Upper lobe of right lung (tissue), 1 donor: ENCODE measurements at places on chromosomes 5 and 9. TPM values are rescaled to one million over a fixed set of nuclear protein-coding genes. Genes with fewer than 3 reads are reported as not detected.

GRCh38 chr5:41118177-41118576, 47.0 kb upstream of the MROH2B start:
- no peak overlapping the region for H3K27ac ChIP-seq
- DNase-seq = no peak

GRCh38 chr9:9719373-9720112, 893.3 kb downstream of the PTPRD start:
- H3K27me3 ChIP-seq = no peaks in the 10 kb centered on the region
- H3K36me3 ChIP-seq = no peaks in the 10 kb centered on the region
- no peak overlapping the region for H3K4me3 ChIP-seq
- H3K27ac ChIP-seq = no peak overlapping the region
- no peaks in the 10 kb centered on the region for H3K4me1 ChIP-seq

DNA sequence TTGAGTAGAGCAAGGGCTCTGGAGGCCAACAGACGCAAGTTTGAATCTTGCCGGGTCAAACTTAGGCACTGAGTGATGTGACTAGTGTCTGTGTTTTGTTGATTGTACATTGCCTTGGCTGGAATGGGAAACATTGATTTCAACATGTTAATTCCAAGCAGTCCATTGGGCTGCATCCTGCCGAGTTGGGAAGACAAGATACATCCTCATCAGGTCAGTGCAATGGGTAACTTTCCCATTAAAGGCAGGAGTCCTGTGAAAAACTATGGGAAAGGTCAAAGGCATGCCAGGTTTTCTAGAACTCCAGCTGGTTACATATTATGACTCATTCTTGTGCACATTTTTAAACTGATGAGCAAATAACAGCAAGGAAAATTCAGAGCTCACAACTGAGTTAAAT, 126.5 kb upstream of the ABCA1 start:
- H3K27ac ChIP-seq = no peak overlapping the region
- no peaks in the 10 kb centered on the region for H3K27me3 ChIP-seq
- H3K4me3 ChIP-seq = no peak overlapping the region
- peaks cover 5% of the 10 kb centered on the region for H3K4me1 ChIP-seq

GRCh38 chr5:150131978-150132694, 23.5 kb downstream of the PDGFRB start:
- H3K4me3 ChIP-seq = no peak overlapping the region
- H3K27me3 ChIP-seq = no peaks in the 10 kb centered on the region
- no peak for DNase-seq
- peaks cover 16% of the 10 kb centered on the region for H3K36me3 ChIP-seq

- no peaks in the 10 kb centered on the region for H3K4me1 ChIP-seq
- no peak for DNase-seq
- no peak overlapping the region for H3K4me3 ChIP-seq
- no peak overlapping the region for H3K27ac ChIP-seq
Measured at GRCh38 chr5:102691434-102691833, 63.7 kb upstream of the PAM start.

DNA sequence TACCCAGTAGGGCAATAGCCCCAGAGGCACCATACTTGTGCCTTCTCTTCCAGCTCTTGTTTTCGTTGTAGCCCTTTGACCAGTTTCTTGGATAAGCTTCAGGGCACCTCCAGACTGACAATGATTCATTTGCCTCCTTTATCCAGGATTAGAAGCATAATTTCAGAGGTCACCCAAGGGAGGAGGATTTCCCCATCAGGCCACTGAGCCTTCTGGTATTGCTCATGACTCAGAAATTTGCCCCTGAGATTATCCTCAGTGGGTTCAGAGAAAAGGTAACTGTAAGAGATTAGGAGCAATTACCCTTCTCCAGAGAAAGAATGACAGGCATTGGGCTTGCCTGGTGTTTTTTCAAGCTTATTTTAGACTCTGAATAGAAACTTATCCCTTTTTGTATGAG, 147.9 kb downstream of the MSX2 start:
- no peak for DNase-seq
- H3K4me3 ChIP-seq = no peak overlapping the region
- no peaks in the 10 kb centered on the region for H3K36me3 ChIP-seq
- H3K27me3 ChIP-seq = peaks cover 8% of the 10 kb centered on the region
- H3K4me1 ChIP-seq = no peaks in the 10 kb centered on the region

- H3K27me3 ChIP-seq = no peaks in the 10 kb centered on the region
- DNase-seq = no peak
- peaks cover 12% of the 10 kb centered on the region for H3K4me1 ChIP-seq
- H3K36me3 ChIP-seq = no peaks in the 10 kb centered on the region
- H3K27ac ChIP-seq = no peak overlapping the region
Measured at GRCh38 chr9:77708064-77708815, 60.1 kb upstream of the GNA14 start.

DNA sequence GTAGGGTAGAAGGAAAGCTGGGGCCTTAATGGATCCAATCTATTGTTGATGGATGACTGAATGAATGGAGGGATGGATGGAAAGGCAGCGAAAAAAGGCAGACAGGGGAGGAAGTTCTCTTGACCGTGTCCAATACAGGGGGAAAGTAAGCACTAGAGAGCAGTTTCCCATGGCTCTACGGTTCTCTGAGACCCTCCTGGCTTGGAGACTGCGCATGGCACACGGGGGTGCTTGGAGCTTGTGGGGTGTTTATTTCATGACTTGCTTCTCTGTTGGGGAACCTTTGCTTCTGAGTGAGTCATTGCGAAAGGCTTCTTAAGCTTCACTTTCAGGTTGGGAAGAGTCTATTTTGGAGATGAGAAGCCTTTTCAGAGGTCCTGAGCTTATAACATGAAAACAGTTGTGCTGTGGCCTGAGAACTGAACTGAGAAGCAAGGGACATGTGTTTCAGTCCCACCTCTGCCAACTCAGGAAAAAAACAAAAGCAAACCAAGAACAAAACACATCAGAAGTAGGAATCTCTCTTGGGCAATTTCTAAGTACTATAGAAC, 12.8 kb upstream of the TEX48 start:
- H3K4me3 ChIP-seq = no peak overlapping the region
- H3K27ac ChIP-seq = no peak overlapping the region
- H3K36me3 ChIP-seq = no peaks in the 10 kb centered on the region
- DNase-seq = no peak
- no peaks in the 10 kb centered on the region for H3K4me1 ChIP-seq
- no peaks in the 10 kb centered on the region for H3K27me3 ChIP-seq

GRCh38 chr9:69357030-69357775, 32.2 kb downstream of the ENTREP1 start:
- no peak overlapping the region for H3K4me3 ChIP-seq
- no peaks in the 10 kb centered on the region for H3K27me3 ChIP-seq
- H3K4me1 ChIP-seq = no peaks in the 10 kb centered on the region
- no peak overlapping the region for H3K27ac ChIP-seq
- H3K36me3 ChIP-seq = no peaks in the 10 kb centered on the region

DNA sequence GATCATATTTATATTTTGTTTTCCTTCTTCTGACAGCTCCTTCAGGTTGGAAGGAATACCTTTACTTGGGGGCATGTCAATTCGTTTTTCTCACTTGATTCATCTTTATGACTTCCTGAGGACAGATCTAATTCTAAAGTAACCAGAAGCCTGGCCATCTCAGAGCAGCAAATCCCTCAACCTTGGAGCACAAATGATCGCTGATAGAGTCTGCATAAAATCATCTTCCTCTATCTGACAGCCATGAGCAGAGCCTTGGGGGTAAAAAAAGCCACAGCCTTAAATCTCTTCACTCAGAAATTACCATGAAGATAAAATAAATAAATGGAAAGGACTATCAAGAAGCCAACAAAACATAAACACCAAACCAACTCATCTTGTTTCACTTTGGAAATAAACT, 325.8 kb downstream of the PRR16 start:
- H3K27ac ChIP-seq = no peak overlapping the region
- H3K36me3 ChIP-seq = no peaks in the 10 kb centered on the region
- no peaks in the 10 kb centered on the region for H3K27me3 ChIP-seq
- no peaks in the 10 kb centered on the region for H3K4me1 ChIP-seq
- no peak for DNase-seq

DNA sequence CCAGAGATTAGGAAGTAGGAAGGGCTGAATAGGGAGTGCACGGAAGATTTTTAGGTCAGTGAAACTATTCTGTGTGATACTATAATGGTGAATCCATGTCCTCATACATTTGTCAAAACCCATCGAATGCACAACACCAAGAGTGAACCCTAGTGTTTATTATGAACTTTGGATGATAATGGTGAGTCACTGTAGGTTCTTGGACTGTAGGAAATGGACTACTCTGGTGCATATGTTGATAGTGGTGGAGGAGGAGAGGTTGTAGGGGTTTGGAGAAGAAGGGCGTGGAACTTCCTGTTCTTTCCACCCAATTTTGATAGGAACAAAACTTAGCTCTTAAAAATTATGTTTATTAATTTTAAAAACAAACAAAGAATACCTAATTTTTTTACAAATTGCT, 14.3 kb downstream of the CTSL start:
- no peak overlapping the region for H3K27ac ChIP-seq
- no peak for DNase-seq
- H3K4me1 ChIP-seq = no peaks in the 10 kb centered on the region
- no peaks in the 10 kb centered on the region for H3K36me3 ChIP-seq
- no peaks in the 10 kb centered on the region for H3K27me3 ChIP-seq
- H3K4me3 ChIP-seq = no peak overlapping the region

- H3K4me1 ChIP-seq = peaks cover 12% of the 10 kb centered on the region
- DNase-seq = no peak
Measured at GRCh38 chr5:122163121-122164069, 34.0 kb downstream of the ZNF474 start.

GRCh38 chr5:113723021-113723420, 209.5 kb downstream of the YTHDC2 start:
- no peaks in the 10 kb centered on the region for H3K36me3 ChIP-seq
- H3K27me3 ChIP-seq = no peaks in the 10 kb centered on the region
- DNase-seq = no peak
- no peak overlapping the region for H3K4me3 ChIP-seq

DNA sequence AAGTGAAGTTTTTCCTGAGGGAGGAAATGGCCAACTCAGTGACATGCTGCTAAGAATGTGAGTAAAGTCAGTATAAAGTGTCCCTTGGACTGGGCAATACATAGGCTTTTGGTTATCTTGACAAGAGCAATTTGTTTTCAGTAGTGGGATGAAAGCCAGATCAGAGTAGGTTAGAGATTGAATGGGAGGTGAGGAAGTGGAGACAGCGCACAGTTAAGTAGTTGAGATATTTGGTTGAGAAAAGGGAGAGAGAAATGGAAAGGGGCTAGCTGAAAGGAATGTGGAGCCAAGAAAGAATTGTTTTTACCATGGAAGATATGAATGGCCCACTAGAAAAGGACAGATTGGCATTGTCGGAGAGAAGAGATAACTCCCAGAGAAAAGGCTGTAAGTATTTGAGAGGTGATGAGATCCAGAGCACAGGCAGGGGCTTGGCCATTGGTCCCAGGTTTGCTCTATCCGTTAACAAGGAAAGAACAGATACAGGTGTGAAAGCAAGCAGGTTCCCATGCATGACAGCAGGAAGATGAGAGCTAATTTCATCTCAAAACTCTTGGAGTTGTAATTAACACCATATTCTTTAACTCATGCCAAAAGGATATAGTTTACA, 392.0 kb downstream of the NR2F1-AS1 start:
- no peak overlapping the region for H3K27ac ChIP-seq
- no peak for DNase-seq
- H3K4me3 ChIP-seq = no peak overlapping the region
- no peaks in the 10 kb centered on the region for H3K4me1 ChIP-seq
- H3K36me3 ChIP-seq = no peaks in the 10 kb centered on the region

GRCh38 chr9:114497236-114497635, 8.0 kb downstream of the WHRN start:
- no peak for DNase-seq
- H3K4me3 ChIP-seq = no peak overlapping the region
- no peaks in the 10 kb centered on the region for H3K36me3 ChIP-seq
- H3K27me3 ChIP-seq = peaks cover 4% of the 10 kb centered on the region
- no peak overlapping the region for H3K27ac ChIP-seq

- H3K4me3 ChIP-seq = no peak overlapping the region
- no peaks in the 10 kb centered on the region for H3K27me3 ChIP-seq
- no peak overlapping the region for H3K27ac ChIP-seq
- H3K4me1 ChIP-seq = no peaks in the 10 kb centered on the region
- H3K36me3 ChIP-seq = no peaks in the 10 kb centered on the region
- DNase-seq = no peak
Measured at GRCh38 chr5:126335886-126336285, 87.3 kb upstream of the GRAMD2B start.

GRCh38 chr9:105341434-105342146, 97.1 kb downstream of the SLC44A1 start:
- peak overlapping the region; percentile 12 for H3K4me3 ChIP-seq
- no peaks in the 10 kb centered on the region for H3K4me1 ChIP-seq
- DNase-seq = no peak
- H3K27ac ChIP-seq = no peak overlapping the region
- no peaks in the 10 kb centered on the region for H3K27me3 ChIP-seq

DNA sequence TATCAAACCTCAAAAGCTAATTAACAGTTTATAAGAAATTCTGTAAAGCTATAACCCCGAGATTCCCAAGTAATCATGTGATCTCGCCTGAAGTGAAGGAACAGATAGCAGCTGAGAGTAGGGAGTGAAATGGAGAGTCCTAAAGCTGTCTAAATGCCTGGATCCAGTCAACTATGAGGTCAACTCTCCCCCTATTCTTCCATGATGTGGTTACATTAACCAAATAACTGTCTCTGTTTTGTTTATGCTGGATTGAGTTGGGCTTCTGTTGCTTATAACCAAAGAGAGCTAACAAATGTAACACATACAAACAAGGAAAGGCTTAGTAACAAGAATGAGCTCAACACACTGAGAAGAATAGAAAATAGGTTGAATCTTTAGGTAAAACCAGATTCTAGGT, 41.6 kb downstream of the GKAP1 start:
- H3K27ac ChIP-seq = no peak overlapping the region
- DNase-seq = no peak
- no peaks in the 10 kb centered on the region for H3K4me1 ChIP-seq

DNA sequence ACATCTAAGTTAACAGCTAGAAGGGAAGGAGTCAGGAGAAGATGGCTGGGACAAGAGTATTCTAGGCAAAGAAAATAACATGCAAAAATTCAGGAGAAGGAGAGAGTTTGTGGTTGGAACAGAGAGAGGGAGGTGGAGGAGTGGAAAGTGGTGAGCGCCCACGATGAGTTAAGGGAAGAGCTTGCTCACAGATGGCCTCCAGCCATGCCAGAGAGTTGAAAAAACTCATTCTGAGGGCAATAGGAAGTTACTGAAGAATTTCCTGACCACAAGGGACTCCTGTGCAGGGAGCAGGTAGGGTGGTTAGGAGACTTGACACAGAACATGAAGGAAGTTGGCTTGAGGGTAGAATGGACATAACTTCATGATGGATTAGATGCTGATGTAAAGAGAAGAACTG, 159.7 kb downstream of the DOCK2 start:
- no peaks in the 10 kb centered on the region for H3K36me3 ChIP-seq
- H3K4me1 ChIP-seq = no peaks in the 10 kb centered on the region
- no peak overlapping the region for H3K27ac ChIP-seq

- no peak for DNase-seq
- H3K4me1 ChIP-seq = no peaks in the 10 kb centered on the region
- H3K36me3 ChIP-seq = no peaks in the 10 kb centered on the region
- H3K27me3 ChIP-seq = no peaks in the 10 kb centered on the region
- no peak overlapping the region for H3K27ac ChIP-seq
Measured at GRCh38 chr5:36751886-36752285, 124.7 kb upstream of the NIPBL start.

The INSL4 gene
- total RNA-seq = not detected

The SNCAIP gene
- total RNA-seq = 4.0 TPM

The GTF2H2C gene
- total RNA-seq = 33.4 TPM

The PCDHGA4 gene
- 3.9 TPM for total RNA-seq

The ARHGEF39 gene
- total RNA-seq = 0.38 TPM

The CTXN3 gene
- total RNA-seq = not detected

The GAS1 gene
- total RNA-seq = 16.8 TPM

The MTREX gene
- 67.6 TPM for total RNA-seq

The GRIN3A gene
- 0.06 TPM for total RNA-seq

The POU4F3 gene
- total RNA-seq = not detected

The GPR151 gene
- total RNA-seq = not detected

The MARCOL gene
- not detected for total RNA-seq
